ENCODE measurements at places on chromosomes 11 and 22. TPM values are rescaled to one million over a fixed set of nuclear protein-coding genes. Genes with fewer than 3 reads are reported as not detected.

- no peak for DNase-seq
- H3K27me3 ChIP-seq, result no peaks in the 10 kb centered on the region
- H3K4me3 ChIP-seq, result no peak overlapping the region
- no peak overlapping the region for H3K27ac ChIP-seq
- peaks cover 18% of the 10 kb centered on the region for H3K36me3 ChIP-seq
These were observed 177.3 kb upstream of the SORL1-AS1 start for GRCh38 chr11:121630041-121630440.

- H3K27ac ChIP-seq, result no peak overlapping the region
- H3K27me3 ChIP-seq, result peaks cover 7% of the 10 kb centered on the region
- H3K4me1 ChIP-seq, result no peaks in the 10 kb centered on the region
- no peak for DNase-seq
These were observed 241.0 kb downstream of the ST3GAL4 start for GRCh38 chr11:126596474-126596873.

NXPE4 gene
- total RNA-seq, result not detected

DNA sequence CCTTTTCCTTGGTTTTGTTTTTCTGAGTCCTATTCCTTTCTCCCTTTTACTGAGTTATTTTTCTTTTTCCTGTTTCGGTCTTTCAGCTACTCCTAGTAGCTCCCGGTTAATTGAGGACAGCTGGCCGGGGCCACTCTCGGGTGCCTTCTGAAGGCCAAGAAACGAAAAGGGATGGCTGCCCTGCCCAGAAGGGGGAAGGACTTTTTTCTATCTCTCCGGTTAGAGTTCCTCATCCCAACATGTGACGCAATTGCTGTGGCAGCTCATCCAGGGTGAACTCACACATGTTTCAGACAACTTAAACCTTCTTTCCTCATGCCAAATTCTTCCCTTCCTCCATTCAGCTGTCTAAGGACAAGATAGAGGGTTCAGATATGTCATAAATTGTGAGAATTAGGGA, 83.6 kb downstream of the PIWIL4 start:
- no peak for DNase-seq
- H3K4me1 ChIP-seq, result no peaks in the 10 kb centered on the region
- H3K27me3 ChIP-seq, result no peaks in the 10 kb centered on the region
- H3K36me3 ChIP-seq, result no peaks in the 10 kb centered on the region
- H3K4me3 ChIP-seq, result no peak overlapping the region
- H3K27ac ChIP-seq, result no peak overlapping the region

KRTAP5-7 gene
- total RNA-seq, result not detected

DNA sequence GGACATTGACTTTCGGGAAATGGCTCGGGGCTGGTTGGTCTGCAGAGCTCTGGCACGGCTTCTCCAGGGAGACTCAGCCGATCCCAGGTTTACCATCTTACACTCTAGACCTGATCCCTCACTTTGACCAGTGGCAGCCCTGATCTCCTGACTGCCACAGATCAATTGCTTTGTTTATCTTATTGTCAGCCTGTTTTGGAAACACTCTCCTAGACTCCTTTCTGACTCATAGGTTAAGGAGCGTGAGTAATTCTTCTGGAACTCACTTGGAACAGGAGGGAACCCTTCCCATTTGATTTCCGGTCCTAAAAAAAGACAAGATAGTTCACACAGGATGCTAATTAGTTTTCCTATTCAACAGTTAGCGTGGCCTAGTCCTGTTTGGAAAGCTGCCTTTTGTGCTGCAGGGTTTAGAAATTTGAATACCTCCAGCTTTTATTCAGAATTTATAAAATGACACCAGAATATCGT, 16.0 kb upstream of the BMAL1 start:
- no peak for DNase-seq
- no peak overlapping the region for H3K27ac ChIP-seq
- peaks cover 3% of the 10 kb centered on the region for H3K4me1 ChIP-seq
- no peak overlapping the region for H3K4me3 ChIP-seq

- H3K4me1 ChIP-seq, result no peaks in the 10 kb centered on the region
- no peak for DNase-seq
- H3K27ac ChIP-seq, result no peak overlapping the region
These were observed 255.2 kb upstream of the POU2AF2 start for GRCh38 chr11:110990311-110990710.

SYVN1 gene
- total RNA-seq, result 20.6 TPM

GRIA4 gene
- not detected for total RNA-seq

- peak overlapping the region; percentile 89 for H3K27ac ChIP-seq
- DNase-seq, result peak; percentile 53
- H3K36me3 ChIP-seq, result peaks cover 25% of the 10 kb centered on the region
- H3K4me1 ChIP-seq, result peaks cover 23% of the 10 kb centered on the region
- no peaks in the 10 kb centered on the region for H3K27me3 ChIP-seq
These were observed 4.2 kb downstream of the THYN1 start for GRCh38 chr11:134248910-134249480.

- peak overlapping the region; percentile 98 for H3K27ac ChIP-seq
- peaks cover 49% of the 10 kb centered on the region for H3K36me3 ChIP-seq
- H3K4me1 ChIP-seq, result peaks cover 38% of the 10 kb centered on the region
- no peaks in the 10 kb centered on the region for H3K27me3 ChIP-seq
- DNase-seq, result no peak
- H3K4me3 ChIP-seq, result peak overlapping the region; percentile 97
These were observed 979 bp downstream of the ZBED5 start for GRCh38 chr11:10856689-10857458.

DNA sequence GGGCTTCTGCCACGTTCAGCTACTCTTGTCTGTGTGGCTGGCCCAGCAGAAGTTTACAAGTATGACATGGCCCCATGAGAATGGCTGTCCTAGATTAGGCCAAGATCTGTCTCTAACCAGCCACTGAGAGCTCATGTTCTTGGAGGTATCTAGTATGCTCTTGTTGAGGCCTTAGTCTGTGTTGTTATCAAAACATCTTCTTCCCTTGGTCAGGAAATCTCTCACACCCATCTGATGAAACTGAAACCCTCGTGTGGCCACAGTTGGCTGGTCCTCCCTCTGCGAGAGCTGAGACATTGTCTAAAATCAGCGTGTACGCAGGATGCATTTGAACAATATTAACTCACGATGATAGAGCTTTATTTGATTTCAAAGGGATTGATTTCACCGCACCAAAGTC, 109.0 kb upstream of the NNMT start:
- H3K36me3 ChIP-seq, result no peaks in the 10 kb centered on the region
- peak overlapping the region; percentile 7 for H3K27ac ChIP-seq
- H3K4me3 ChIP-seq, result no peak overlapping the region
- peaks cover 31% of the 10 kb centered on the region for H3K4me1 ChIP-seq
- no peak for DNase-seq

GRCh38 chr11:117096201-117096991, 1.8 kb downstream of the SIK3 start:
- H3K36me3 ChIP-seq, result peaks cover 14% of the 10 kb centered on the region
- H3K27me3 ChIP-seq, result no peaks in the 10 kb centered on the region
- peak overlapping the region; percentile 94 for H3K27ac ChIP-seq
- H3K4me3 ChIP-seq, result peak overlapping the region; percentile 98
- peaks cover 64% of the 10 kb centered on the region for H3K4me1 ChIP-seq

DNA sequence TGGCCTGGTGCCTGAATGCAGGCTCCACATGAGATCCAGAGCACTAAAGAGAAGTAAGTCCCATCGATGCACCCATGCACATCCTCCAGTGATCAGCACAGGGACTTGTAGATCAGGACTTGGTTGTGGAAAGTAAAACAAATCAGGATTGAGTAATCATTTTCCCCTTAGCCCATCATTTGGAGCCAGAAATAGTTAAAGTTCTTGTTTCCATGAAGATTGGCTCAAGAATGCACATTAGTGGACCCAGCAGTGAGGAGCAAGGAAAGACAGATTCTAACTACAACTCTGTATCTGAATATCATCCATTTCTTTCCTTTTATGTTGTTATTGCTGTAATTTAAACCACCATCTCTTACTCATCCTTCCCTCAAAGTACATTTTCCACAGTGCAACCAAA, 19.1 kb downstream of the CCDC83 start:
- H3K36me3 ChIP-seq, result no peaks in the 10 kb centered on the region
- H3K4me1 ChIP-seq, result peaks cover 18% of the 10 kb centered on the region
- H3K27me3 ChIP-seq, result no peaks in the 10 kb centered on the region
- DNase-seq, result no peak
- no peak overlapping the region for H3K4me3 ChIP-seq

DNA sequence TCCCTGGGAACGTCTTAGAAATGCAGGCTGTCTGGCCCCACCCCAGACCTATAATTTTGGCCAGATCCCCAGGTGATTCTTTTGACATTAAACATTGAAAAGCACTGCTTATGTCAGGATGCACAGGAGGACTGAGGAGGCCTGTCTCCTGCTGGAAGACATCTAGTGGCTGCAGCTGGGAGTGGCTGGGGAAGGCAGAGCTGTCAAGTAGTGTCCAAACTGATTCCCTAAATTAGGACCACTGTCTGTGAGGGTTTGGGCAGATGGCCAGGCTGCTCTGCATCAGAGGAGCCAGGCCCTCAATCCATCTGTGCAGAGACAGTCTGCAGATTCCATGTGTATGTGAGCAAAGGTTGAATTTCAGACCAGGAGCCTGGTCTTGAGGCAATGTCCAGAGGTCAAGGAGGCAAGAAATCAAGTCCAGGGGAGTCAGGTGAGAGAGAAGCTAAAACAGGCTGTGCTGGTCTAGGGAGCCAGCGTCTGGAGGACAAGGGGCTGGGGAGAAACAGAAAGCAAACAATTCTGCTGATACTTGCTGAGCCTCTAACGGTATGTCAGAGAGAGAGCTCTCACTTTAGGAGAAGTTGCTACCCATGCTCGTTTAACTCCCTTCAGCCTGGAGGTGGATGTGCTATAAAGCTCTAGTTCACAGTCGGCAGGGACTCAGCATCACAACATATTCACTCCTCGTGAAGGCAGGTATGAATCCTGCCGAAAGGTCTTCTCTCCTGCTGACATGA, 15.3 kb upstream of the SYTL2 start:
- no peak overlapping the region for H3K4me3 ChIP-seq
- no peak overlapping the region for H3K27ac ChIP-seq
- H3K27me3 ChIP-seq, result no peaks in the 10 kb centered on the region
- no peaks in the 10 kb centered on the region for H3K36me3 ChIP-seq

DNA sequence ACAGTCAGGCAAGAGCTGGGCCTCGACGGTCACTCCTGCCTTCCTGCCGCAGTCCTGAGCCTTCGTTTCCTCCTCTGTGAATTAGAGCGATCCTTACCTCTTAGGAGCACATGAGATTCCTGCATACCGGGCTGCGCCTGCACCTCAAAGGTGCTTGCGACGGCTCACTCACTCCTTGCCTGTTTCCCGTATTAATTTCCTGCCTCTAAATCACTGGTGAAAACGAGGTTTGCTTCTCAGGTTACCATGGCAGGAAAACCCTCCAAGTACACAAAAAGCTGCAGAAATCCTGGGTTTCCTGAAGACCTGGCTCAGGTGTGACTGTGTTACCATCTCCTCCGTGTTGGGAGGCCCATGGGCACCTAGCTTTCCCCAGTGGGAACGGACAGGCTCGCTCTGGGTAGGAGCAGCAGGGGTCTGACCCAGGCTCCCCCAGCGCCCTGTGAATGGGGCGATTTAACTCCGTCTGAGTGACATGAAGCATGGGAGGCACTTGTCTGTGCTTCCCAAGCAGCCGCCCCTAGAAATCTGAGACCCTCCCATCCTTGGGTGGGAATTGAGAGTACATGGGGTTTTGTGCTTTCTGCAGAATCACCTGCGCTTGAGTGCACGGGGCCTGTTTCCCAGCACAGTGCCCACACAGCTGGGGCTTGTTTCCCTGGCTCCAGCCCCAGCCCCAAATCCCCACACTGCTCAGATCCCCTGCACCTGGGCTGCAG, 64.8 kb downstream of the PHF21B start:
- H3K36me3 ChIP-seq, result no peaks in the 10 kb centered on the region
- no peaks in the 10 kb centered on the region for H3K4me1 ChIP-seq
- no peak overlapping the region for H3K27ac ChIP-seq
- DNase-seq, result no peak
- H3K27me3 ChIP-seq, result peaks cover 2% of the 10 kb centered on the region
- H3K4me3 ChIP-seq, result no peak overlapping the region

GRCh38 chr22:19628038-19628776, 86.1 kb upstream of the SEPTIN5 start:
- H3K4me1 ChIP-seq, result no peaks in the 10 kb centered on the region
- H3K27me3 ChIP-seq, result peaks cover 4% of the 10 kb centered on the region
- no peaks in the 10 kb centered on the region for H3K36me3 ChIP-seq
- H3K27ac ChIP-seq, result no peak overlapping the region
- H3K4me3 ChIP-seq, result no peak overlapping the region

OR2AT4 gene
- total RNA-seq, result not detected

DNA sequence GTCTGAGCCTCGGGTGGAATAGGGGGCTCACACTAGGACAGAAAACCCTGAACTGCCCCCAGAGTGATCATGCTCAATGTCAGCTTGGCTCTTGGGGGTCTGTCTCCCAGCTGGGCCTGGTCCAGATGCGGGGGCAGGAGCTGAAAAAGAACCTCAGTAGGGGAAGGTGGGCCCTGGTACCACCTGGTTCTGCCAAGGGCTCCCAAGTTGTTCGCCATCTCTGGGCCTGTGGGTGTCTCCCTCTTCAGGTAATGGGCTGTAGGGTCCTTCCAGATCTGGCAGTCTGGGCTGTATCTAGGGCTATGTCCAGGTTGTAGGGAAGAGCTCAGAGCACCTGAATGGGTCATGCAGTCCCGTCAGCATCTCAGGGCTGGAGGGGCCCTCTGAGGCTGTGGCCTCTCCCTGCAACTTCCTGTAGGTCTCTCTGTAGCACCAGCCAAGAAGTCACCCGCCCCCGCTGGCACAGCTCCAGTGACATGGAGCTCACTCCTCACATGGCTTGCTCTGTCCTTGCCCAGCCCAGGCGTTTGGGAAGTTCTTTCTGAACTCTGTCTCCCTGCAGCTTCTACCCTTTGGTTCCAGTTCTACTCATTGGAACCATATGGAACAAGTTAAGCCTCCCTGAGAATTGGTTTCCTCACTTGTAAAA, 33.0 kb upstream of the SOX10 start:
- H3K4me3 ChIP-seq, result no peak overlapping the region
- no peak overlapping the region for H3K27ac ChIP-seq
- no peaks in the 10 kb centered on the region for H3K36me3 ChIP-seq
- H3K27me3 ChIP-seq, result no peaks in the 10 kb centered on the region
- peaks cover 2% of the 10 kb centered on the region for H3K4me1 ChIP-seq
- DNase-seq, result peak; percentile 17

MYEOV gene
- total RNA-seq, result not detected

DNA sequence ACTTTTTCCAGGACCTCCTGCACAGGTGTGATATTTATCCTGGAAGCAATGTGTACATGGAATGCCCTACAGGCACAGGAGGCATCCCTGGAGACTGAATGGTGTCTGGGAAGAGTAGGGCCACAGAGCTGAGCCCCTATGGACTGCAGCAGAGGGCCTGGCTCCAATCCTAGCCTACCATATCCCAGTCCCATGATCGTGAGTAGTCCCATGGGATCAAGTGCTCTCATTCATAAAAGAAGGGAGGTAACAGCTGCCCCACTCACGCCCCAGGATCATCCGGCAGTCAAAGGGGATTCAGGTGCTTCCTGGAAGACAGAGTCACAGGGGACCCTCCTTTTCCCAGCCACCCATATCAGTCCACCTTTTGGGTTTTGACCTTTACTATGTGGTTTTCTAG, 24.0 kb downstream of the ANKK1 start:
- DNase-seq, result no peak
- no peaks in the 10 kb centered on the region for H3K27me3 ChIP-seq
- H3K27ac ChIP-seq, result no peak overlapping the region
- H3K4me1 ChIP-seq, result no peaks in the 10 kb centered on the region
- H3K4me3 ChIP-seq, result no peak overlapping the region

All from activated CD8-positive, alpha-beta T cell treated with anti-CD3 and anti-CD28 coated beads for 36 hours (primary cell).